ENCODE measurements at places on chromosomes 2 and 18.
A peak's percentile ranks its signal among the peaks of the same experiment; 100 is the strongest.

DNA sequence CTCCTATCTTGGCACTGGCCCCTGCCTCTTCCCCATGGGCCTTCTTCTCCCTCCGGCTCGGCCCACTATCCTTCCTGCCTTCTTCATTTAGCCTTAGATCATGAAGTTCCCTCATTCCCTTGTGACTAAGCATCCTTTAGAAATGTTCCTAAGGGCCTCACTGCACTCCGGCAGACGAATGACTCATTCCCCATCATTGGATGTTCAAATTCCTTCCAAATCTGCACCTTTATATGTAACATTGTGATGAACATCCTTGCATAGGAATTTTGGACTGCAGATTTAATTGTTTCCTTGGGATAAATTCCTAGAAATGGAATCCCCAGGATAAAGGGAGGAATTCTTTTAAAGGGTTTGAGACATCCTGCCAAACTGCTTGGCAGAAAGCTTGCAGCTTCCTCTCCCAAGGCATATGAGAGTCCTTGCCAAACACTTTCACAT is 19.0 kb downstream of the CRACDL start:
- peak; percentile 95 for DNase-seq

DNA sequence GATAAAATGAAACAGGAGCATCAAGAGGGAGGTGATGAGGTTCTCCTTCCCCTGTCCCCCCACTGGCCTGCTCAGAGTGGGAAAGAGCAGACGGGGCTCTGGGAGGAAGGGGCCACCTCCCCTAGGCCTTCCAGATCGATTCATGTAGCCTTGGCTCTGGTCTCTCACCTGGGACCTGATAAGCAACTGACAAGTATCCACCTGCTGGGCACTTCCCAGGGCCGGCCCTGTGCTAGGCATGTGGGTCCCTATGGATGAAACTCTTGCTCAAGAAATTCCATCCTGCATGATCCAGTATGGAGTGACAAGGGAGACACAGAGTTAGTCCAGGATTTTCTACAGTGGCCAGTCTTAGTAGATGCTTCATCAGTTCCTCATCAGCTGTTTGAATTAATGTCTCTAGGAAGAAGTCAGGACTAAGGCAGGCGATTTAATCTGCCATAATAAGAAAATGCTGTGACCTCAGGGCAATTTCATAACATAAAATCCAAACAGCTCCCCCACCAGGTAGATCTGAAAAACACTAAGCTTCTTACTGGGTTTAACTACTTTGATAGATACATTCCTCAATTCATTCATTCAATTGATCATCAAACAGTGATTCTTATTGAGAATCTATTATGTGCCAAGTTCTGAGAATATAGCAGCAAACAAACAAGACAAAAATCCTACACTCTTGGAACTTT is 44.7 kb upstream of the ZFP36L2 start:
- no peak for DNase-seq

GRCh38 chr2:239086325-239087020 is 238.6 kb downstream of the TWIST2 start:
- DNase-seq = no peak

DNA sequence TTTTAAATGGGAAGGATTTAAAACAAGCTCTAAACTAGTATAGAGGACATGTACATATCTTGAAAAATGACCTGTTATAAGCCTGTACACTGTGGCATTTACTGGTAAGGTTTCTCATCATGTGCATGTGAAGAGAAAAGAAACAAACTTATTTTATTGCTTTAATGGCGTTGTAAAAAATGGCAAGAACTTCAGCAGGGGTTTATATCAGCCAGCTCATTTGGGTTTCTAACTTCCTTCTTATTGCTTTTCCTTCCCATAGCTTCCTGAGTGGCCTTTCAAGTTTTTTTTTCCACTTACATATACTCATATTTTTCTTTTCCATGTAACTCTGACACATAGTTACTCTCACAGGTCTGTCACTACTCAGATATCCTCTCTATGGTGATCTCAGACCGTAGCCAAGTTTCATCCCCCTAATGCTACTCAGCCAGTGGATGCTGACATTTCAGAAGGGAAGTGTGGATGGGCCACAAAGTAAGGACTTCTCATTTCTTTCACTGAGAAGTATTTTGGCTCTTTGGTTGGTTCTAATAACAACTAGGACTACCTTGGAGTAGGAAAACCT is 198.2 kb downstream of the PARD3B start:
- peak; percentile 22 for DNase-seq

DNA sequence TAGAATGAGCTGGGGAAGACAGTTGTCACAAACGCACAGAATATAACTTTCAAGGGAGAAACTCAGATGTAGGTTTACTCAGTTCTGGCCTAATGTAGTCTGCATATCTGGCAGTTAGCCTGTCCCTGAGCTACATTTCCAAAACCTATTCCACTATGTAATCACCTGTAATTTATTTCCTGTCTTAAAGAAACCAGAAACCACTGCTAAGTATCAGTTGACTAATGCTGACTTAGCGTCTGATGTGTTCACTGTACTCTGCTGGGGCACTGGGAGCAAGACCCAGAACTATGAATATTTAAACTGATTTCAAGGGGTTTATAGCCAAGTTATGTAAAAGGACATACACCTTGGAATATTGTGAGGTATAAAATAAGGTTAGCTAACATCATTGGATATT is 1995.2 kb upstream of the PIK3C3 start:
- DNase-seq = peak; percentile 49

DNA sequence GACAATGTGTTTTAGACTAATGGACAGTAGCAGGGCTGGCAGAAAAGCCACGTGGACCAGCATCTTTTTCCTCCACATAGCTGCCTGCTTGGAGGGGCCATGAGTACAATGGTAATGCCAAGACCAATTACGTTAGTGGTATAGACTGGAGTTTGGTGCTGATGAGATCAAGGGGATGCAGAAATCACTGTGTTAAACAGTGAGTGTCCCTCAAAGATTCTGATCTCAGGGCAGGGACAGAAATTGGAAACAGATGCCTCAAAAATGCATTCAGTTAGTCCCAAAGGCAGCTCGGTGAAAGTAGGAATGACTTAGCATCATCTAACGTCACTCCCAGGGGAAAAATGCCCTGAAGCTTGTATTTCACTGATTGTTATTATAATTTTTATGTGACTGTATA is 72.4 kb downstream of the SLC16A14 start:
- DNase-seq = peak; percentile 75

- no peak for DNase-seq
These were observed 717.7 kb upstream of the PIK3C3 start for GRCh38 chr18:41237317-41237716.

DNA sequence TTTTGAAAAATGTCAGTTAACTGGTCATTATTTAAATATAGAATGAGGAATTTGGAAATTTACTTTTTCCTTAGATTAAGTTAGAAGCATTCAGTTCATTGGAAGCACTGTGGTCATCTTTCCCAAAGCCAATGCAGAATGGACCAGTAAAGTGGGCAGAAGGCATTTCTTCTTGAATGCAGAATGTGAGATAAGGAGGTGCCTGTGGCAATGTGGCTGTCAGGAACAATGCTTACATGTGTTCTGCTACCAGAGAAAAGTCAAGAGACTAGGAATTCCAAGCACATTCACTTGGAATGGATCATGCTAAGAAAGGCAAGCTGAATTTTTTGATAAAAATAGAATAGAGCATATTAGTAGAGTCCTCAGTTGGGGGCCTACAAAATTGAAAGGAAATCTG is 295.0 kb upstream of the KCNH7 start:
- no peak for DNase-seq

- peak; percentile 24 for DNase-seq
These were observed 6.1 kb upstream of the FAM171B start for GRCh38 chr2:186687807-186688211.

DNA sequence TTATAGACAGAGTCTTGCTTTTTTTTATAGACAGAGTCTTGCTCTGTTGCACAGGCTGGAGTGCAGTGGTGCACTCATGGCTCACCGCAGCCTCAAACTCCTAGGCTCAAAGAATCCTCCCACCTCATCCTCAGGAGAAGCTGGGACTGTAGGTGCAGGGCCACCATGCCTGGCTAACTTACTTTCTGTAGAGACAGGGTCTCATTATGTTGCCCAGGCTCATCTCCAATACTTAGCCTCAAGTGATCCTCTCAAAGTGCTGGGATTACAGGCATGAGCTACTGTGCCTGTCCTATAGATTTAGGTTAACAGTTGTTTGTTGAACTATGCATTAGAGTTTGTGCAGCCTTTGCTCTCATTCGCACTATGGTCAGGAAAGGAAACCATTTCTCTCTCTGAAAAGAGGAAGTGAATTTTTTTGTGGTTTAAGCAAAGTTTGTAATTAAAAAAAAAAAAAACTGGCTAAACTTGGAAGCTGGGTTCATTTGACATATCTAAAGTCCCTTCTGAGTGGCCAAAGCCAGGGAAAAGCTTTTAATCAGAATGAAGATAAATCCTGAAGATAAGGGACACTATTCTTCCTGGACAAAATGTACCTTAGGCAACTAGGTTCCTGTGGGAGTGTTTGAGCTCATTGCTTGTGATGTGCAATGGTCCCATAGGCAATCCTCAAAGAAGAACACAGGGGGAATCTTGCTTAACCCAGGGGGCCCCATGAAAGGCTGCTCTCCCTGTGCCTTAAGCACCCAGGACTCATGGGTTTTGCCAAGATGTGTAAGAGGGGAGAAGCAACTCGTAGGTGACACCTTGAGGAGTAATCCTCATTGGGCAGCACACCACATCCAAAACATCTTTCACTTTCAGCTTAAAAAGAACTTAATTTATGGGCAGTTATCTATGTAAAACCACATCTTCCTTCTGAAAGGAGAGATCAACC is 201.7 kb downstream of the MREG start:
- DNase-seq = no peak

DNA sequence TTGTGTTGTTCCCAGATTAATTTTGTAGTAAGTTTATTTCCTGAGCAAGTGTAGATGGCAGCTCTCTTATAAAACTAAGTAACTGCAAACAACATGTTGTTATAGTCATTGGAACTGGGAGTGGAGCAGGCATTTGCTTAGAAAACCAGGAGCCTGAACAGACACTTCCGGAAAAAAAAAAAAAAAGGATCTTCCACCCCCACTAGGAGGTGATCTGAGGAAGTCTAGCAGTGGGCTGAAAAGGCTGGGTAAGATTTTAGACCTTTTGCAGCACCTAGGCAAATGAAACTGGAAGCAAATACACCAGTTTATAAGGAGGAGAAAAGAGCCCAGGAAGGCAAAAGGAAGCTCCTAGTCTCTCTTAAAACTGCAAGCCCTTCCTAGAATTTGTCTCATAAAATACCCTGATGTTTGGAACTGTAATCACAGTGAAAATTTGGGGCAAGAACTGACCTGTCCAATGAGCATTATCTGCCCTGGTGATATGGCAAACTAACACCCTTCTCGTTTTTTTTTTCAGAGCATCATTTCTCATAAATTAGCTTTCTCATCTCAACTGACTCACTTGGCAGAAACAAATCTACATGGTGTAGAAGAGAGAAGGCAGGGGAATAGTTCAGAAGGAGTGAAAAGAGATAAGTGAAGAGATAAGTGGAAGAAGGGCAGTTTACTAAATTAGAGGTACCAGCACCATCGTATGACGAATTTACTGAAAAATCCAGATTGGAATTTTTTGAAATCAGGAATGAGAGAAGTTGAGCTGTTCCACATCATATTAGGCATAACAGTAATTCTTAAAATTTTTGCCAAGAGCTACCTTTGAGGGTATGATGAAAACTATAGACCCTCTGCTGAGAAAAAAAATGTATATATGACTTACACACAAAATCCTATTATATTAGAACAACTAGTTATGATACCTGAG is 4.2 kb upstream of the CCNYL1 start:
- no peak for DNase-seq

GRCh38 chr2:207617011-207617671 is 8.1 kb downstream of the METTL21A start:
- peak; percentile 71 for DNase-seq

GRCh38 chr18:23054553-23054952 is 80.7 kb upstream of the CABLES1 start:
- no peak for DNase-seq

GRCh38 chr2:60853531-60853930 is 27.8 kb upstream of the REL start:
- DNase-seq = no peak

GRCh38 chr2:15449556-15450236 is 111.4 kb downstream of the NBAS start:
- no peak for DNase-seq

DNA sequence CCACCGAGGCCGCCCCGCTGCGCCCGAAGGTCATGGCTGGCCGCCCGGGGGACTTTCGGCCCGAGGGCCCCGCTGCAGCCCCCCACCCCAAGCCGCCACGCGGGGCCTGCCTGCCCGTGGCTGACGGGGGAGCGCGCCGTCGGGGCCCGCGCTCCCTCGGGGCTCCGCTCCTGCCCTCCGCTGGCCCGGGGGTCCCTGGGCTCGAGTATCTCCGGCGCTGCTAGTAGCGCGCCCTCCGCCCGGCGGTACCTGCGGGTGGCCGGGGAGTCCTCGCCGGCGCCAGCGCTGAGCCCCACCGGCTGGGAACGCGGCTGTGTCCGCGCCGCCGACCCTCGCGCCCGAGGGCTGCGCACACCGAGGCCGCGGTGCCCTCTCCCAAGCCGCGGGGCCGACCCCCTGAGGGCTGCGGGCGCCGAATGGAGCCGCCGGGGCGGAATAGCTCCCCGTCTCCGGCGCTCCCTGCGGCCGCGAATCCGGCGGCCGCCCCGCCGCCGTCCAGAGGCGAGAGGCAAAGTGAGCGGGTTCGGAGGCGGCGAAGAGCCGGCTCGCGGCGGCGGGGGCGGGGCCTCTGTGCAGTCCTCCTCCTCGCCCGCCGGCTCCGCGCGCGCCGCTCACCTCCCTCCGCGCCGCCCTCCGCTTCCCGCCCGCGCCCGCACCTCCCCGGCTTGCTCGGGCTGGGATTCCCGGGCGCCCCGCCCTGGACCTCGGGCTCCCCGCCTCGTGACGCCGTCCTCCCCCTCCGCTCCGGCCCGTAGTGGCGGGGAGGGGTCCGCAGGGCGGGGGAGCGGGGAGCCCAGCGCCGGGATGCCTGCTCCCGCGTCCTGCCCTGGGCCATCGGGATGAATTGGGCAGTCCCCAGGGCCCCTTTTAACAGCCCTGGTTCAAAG is at the start of gene KCNG3:
Gene KCNG3, minus strand, starts transcription at position 515 of the 887 bp plus-strand sequence. Its CDS starts 481 bp downstream, at position 34.
- peak; percentile 33 for DNase-seq

- no peak for DNase-seq
These were observed 183.4 kb upstream of the TANK start for GRCh38 chr2:160976797-160977196.

- DNase-seq = no peak
These were observed 44.8 kb upstream of the ZDBF2 start for GRCh38 chr2:206229642-206230041.

- no peak for DNase-seq
These were observed at the start of gene CDH19 for GRCh38 chr18:66603941-66604627. Gene CDH19, minus strand, starts transcription at chr18:66604090. Its CDS starts 31,886 bp downstream, at chr18:66572204.

- DNase-seq = no peak
These were observed 161.1 kb upstream of the PKDCC start for GRCh38 chr2:41886757-41887156.

GRCh38 chr2:144213797-144214196 is 306.1 kb downstream of the ZEB2 start:
- no peak for DNase-seq

GRCh38 chr2:37361216-37361815 is 16.9 kb downstream of the QPCT start:
- no peak for DNase-seq

All from fibroblast of upper back skin (primary cell).